ENCODE measurements at places on chromosomes 4 and X.

DNA sequence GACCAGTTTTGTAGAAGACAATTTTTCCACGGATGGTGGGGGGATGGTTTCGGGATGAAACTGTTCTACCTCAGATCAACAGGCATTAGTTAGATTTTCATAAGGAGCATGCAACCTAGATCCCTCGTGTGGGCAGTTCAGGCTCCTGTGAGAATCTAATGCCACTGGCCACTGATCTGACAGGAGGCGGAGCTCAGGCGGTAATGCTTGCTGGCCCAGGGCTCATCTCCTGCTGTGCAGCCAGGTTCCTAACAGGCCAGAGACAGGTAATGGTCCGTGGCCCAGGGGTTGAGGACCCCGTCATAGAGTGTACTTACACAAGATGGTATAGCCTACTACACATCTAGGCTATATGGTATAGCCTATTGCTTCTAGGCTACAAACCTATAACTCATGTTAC is 7.0 kb downstream of the TEX11 start:
- DNase-seq: no peak

GRCh38 chr4:82367438-82368097 is 6.2 kb downstream of the HNRNPD start:
- no peak for DNase-seq

DNA sequence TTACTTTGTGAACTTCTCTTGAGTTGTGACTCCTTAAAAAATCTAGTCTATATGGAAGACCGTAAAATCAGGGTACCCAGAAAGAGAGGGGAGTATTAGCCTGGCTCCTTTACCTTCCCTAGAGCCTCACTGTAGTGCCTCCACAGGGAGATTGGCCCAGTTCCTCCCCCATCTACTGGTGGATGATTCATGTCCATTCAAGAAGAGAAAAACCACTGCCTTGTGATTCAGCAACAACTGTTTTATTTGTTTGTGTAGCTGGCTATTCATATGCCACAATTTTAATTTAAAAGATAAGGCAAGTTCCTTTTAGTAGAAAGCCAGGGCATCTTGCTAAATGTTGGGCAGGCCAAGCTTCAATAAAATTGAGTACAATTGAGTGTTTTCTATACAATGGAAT is 221.8 kb upstream of the KCNIP4 start:
- no peak for DNase-seq

DNA sequence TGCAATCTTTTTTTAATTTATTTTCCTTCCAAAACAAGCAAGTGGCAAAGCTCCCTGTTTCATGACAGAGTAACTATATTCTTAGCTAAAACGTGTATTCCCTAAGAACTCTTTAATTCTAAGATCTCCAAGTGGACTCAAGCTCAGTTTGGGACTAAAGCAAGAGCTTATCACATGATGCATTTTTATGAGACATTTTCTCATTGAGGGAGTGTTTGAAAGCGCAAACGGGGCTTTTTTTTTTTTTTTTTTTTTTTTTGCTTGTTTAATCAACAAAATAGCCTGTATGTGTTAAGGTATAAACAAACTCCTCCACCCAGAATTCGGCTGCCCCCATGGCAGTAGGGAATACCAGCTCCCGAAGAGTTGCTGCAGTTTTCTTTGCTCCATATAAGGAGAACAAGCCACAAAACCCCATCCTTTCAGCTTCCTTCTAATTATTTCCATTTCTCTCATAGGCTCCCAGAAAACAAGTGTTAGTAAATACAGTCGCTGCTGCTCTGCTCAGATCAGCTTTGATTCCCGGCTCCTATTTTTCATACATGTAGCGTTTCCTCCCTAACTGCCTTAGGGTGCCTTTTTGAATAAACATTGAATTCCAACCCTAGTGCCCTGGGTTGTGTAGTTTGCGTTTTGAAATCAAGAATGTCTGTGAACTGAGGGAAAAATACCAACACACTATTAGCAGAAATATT is 669 bp upstream of the PPARGC1A start:
- DNase-seq: no peak

DNA sequence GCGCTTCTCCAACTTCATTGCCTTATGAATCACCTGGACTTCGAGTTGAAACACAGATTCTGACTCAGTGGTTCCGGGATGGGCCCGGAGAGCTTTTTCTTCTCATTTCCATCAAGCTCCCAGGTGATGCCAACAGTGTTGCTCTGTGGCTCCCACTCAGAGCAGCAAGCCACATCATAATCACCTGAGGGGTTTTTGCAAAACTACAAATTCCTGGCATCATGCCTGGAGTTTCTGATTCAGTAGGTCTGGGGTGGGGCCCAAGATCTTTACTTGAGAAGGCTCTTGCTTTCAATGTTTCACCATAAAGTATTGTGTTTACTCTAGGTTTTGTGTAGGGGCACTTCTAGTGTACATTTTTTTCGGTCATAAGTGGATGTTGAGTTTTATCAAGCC is 7.0 kb downstream of the MTM1 start:
- peak; percentile 45 for DNase-seq

DNA sequence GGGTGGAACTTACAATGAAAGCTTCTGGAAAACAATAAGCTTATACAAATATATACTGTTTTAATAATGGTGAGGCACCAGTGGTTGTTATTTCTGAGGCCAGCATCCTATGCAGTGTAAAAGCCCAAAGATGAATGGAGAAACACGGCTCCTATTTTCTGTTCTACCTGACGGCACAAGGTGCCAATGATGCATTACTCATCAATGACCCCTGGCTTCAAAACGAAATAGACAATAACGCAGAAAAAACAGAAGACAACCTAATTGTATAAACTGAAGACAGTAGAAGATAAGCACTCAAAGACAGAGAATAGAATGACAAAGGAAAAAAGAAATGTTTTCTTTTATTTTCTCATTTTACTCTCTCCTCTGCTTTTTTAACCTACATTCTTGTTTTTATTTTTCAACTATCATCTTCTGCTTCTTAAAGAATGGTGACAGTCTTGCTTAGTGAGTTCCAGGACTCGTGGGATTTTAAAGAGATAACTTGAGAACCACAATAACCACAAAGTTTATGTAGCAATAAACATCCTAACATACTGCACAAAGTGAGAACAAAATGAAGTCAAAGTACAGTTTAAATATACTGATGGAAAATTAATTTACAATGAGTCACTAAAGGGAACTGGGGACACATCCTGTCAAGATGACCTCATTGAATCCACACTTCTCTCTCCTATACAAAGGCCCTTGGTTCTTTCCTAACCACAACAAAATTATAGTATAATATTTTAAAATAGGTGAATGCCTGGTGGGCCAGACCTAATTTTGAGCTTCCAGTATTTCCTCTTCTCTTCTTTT is 169.8 kb downstream of the BTC start:
- no peak for DNase-seq

- DNase-seq: no peak
Observed at GRCh38 chr4:40963897-40964478, 214.2 kb downstream of the NSUN7 start.

- DNase-seq: no peak
Observed at GRCh38 chrX:1026263-1027015, 186.0 kb downstream of the CRLF2 start.

- DNase-seq: no peak
Observed at GRCh38 chrX:123773258-123773988, 40.6 kb upstream of the THOC2 start.

- DNase-seq: no peak
Observed at GRCh38 chr4:155608225-155608885, 58.3 kb upstream of the GUCY1A1 start.
